Fibroblast of skin of right biceps (primary cell): ENCODE measurements at places on chromosomes 6 and 20.

DNA sequence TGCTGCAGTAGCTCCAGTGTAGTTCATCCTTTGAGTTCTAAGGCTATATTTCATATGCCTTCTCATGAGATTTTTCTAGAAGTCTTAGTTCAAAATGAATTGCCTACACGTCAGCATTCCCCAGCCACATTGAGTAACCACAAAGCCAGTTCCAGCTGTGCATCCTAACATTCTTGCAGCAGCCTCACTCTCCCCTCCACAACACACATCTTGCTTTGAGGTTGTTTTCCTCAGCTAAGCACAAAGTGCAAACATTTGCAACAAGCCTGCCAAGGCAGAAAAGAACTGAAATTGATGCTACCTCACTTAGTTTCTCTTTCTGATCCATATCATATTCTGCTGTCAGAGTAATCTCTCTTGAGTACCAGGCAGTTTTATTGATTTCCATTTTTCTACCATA lies 160.7 kb upstream of the KCNQ5 start:
- DNase-seq, result peak; percentile 65

DNA sequence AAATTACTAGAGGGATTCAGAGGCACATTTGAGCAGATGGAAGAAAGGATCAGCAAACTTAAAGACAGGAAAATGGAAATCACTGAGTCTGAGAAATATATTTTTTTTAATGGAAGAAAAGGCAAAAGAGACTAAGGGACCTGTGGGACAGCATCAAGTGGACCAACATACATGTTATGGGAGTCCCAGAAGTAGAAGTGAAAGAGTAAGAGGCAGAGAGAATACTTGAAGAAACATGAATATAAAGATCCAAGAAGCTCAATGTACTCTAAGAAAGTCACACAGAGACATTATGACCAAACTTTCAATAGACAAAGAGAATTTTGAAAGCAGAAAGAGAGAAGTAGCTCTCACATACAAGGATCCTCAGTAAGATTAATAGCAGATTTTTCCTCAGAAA lies 39.5 kb downstream of the SMOC2 start:
- DNase-seq, result no peak

DNA sequence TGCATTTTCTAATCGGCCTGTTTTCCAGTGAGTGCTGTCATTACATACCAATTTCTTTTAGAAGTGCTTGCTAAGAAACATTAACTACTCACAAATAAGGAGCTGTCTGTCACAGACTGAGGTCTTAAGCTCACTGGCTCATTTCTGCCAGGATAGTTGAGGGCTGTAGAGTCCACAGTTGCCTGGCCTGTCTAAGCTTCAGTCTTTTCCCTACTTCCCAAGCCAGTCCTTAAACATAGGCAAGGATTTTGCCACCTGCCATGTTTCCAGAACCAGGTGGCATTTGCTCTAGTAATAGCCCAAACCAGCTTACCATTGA lies 84.7 kb downstream of the LINC00237 start:
- no peak for DNase-seq

- DNase-seq, result peak; percentile 69
Observed at GRCh38 chr20:8670893-8671215, 398.0 kb upstream of the PLCB4 start.

DNA sequence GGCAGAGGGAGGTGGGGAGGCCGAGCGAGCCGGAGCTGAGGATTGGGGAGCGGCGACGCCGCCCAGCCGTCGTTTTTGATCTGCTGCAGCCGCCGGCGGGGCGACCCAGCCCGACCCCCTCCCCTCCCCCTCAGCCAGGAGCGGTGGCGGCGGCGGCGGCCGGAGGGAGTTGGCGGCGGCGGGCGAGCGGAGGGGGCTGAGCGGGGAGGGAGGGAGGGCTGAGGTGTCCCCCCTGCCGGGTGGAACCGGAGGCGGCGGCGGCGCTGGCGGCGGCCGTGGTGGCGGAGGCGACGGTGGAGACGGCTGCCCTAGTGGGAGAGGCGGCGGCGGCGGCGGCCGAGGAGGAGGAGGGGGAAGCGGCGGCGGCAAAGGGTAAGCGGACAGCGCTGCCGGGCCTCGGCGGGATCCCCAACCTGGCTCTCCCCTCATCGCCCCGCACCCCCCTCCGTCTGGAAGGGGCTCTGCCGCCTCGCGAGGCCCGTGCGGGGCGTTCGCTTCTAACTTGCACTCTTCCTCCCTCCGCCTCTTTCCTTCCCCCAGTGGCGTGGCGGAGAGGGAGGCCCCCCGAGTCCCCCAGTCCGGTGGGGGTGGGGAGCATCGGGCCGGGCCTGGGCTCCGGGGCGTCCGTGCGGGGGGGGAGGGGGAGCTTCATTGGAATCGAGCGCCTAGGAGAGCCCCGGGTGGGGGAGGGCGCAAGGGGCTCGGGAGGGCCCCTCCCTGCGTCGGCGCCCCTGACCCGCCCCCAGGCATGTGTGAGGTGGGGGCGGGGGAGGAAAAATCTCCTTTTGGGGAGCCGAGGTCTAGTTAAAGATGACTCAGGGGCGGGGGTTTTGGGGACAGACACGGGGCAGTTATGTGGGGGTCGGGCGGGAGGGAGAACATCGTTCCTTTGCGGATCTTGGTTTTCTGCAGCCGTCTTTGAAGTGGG lies at the start of gene TAB2:
TSS of gene TAB2 (plus strand) at position 69 of the 928 bp plus-strand sequence. CDS start 52,286 bp downstream, outside the sequence.
- peak; percentile 41 for DNase-seq

- no peak for DNase-seq
Observed at GRCh38 chr6:8642131-8642530, 206.8 kb upstream of the SLC35B3 start.

- DNase-seq, result no peak
Observed at GRCh38 chr6:157587127-157587926, 206.3 kb downstream of the ZDHHC14 start.

DNA sequence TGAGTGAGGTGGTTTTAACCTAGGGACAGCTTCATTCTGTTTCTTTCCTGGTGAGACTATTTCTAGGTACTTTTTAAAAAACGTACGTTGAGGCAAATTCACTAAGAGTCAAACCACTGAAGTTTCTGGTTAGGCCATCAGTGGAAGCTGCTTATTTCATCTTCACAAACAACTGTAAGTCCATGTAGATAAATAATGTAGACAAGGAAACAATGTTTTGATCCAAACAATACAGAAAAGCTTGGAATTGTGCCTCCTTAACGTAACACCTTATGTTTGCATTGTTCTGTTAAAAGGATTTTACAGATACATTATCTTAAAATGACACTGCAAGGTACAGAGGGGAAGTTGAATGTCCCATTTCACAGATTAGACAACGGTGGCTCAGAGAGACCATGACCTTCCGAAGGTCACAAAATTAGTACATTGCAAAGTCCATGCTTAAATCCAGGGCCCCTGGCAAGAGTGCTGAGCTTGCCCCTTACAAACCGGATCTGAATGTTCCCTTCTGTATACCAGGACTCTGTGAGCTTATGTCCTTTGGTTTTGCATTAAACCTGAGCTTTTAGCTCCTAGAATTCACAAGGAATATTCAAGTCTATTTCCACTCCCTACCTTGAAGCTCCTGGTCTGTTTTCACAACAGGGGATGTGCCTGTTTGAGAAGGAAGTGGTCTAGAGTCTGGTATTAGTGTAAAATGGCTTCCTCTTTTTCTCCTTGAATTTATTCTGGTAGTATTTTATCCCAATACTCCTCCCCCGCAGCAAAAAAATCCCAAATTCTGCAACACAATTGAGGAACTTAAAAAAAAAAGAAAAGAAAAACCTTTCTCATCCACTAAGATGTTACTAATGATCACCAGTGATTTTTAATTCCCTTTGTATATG lies 28.9 kb upstream of the ZNF217 start:
- DNase-seq, result no peak

- DNase-seq, result no peak
Observed at GRCh38 chr6:108001696-108002231, 43.8 kb upstream of the SEC63 start.

GRCh38 chr6:43924222-43924702 lies 154.3 kb downstream of the VEGFA start:
- peak; percentile 53 for DNase-seq

DNA sequence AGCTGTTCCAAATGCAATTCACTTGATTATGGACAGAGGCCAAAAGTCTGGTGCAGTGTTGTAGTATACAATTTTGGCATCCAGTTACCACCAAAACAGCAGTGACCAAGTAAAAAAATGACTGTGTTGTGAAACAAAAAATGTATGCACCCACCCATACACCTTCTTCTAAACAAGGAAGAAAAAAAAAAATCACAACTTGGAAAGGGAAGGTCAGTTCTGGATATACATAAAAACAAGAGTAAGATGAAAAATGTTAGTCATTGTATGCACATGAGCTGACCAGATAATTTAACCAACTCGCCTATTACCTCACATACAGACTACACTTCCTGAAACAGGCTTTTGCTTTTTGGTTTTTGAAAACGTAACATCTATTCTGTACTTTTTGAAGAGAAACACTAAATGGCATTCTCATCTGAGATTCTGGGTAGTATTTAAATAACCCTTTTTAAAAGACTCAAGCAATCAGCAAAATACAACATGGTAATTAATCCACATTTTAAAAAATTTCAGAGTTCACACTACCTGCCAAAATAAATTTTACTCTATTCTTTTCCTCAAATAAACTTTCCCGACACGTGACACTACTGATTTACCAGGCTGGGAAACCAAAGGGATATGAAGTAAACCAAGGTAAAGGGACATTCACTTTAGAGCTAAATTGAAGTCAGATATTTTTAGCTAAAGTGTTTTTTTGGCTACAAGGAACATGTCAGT lies 141.6 kb upstream of the SHLD1 start:
- peak; percentile 20 for DNase-seq

DNA sequence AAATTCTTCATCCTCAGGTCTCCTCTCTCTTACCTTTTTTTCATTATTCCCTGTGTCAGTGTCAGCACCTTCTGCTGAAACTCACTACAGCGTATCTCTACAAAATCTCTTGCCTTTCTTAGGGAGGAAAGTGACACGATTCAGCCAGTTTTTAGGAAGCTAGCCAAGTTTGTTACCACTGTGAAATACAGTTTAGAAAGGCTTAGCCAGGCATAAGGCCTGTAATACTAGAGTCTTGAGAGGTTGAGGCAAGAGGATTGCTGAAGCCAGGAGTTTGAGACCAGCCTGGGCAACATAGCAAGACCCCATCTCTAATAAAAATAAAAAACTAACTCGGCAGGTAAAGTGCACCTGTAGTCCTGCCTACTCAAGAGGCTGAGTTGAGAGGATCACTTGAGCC lies 16.7 kb downstream of the TAB2 start:
- DNase-seq, result peak; percentile 70

DNA sequence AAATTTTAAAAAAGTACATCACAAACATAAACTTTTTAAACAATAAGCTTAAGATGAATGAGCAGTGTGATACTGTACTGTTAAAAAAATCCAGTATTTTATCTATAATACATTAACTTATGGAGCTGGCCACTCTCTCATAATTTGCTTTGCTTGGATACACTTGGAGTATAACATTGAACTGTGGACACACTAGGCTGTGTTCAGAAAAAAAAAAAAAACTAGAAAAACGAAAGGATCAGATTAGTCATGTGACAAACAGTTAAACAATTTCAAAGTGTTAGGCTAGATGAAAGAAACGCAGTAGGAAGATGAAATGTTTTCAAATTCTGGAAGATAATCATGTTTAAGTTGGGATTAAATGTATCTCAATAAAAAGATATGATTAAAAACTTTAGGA lies 220.0 kb downstream of the GRIK2 start:
- DNase-seq, result no peak

- peak; percentile 6 for DNase-seq
Observed at GRCh38 chr6:48136856-48137255, 25.9 kb upstream of the PTCHD4 start.

GRCh38 chr20:51596668-51597388 lies 54.3 kb upstream of the NFATC2 start:
- peak; percentile 80 for DNase-seq
